Tongue (tissue), 3 donors: ENCODE measurements at places on chromosomes 7 and 10.
A peak's percentile ranks its signal among the peaks of the same experiment; 100 is the strongest.

GRCh38 chr7:81769891-81770727 lies at the start of gene HGF:
HGF (minus strand) TSS chr7:81770047; CDS start chr7:81769971, 76 bp downstream.
- DNase-seq: peak; percentile 78

- DNase-seq: no peak
These were observed 222.9 kb upstream of the MKLN1 start for GRCh38 chr7:131104596-131105293.

- DNase-seq: no peak
These were observed 6.6 kb upstream of the ZNF22 start for GRCh38 chr10:44993922-44994751.

GRCh38 chr10:61478621-61479312 lies 25.6 kb upstream of the TMEM26 start:
- no peak for DNase-seq

DNA sequence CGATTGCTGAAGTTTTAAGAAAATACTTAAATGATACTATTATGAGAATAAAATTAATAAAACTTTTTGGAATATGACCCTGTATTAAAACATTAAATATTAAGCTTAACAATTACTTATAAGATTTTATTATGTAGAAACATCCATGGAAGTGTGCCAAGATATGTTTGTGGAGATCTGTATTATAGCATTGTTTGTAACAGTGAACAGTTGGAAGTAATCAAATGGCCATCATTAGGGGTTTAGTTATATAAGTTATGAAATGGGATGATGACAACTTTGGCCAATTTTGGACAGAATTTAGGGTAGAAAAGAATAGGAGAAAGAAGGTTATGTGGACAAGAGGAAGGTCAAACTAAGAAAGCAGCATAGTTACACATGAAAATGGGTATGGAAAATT lies 88.0 kb downstream of the AKAP9 start:
- no peak for DNase-seq
